CD4-positive, CD25-positive, alpha-beta regulatory T cell (primary cell): ENCODE measurements at places on chromosomes 3 and 15. TPM values are rescaled to one million over a fixed set of nuclear protein-coding genes. Genes with fewer than 3 reads are reported as not detected.

GRCh38 chr15:52295421-52296001 is at the start of gene MYO5C:
TSS of gene MYO5C (minus strand) at chr15:52295804. CDS start at chr15:52295636, 168 bp downstream.
- DNase-seq, result peak; percentile 28

GNAT1 gene
- not detected for total RNA-seq

GRCh38 chr15:76730262-76730661 is 174.9 kb downstream of the SCAPER start:
- no peak for DNase-seq

PRKCD gene
- 33.6 TPM for total RNA-seq
